Ovary (tissue), 10 donors: ENCODE measurements at places on chromosomes 6 and 20. TPM values are rescaled to one million over a fixed set of nuclear protein-coding genes. Genes with fewer than 3 reads are reported as not detected.

Gene TMC2
- not detected for total RNA-seq

DNA sequence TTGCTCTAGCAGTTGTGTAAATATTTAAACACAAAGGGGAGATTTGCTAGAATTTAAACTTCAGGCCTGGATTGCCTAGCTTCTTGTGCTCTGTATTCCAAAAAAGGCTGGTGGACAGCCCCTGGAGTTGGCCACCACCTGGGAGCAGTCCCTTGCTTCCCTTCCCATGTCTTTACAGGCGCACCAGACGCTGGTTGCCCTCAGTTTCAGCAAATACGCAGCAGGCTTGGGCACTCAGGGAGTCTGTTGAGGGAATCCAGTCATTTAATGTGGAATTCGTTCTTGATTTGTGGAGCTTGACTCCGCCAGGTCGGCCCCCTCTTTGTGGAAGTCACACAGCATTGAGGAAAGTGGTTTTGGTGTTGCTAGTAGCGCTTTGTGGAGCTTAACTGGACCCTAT, 156.8 kb downstream of the DTNBP1 start:
- H3K36me3 ChIP-seq = no peaks in the 10 kb centered on the region
- H3K4me1 ChIP-seq = peaks cover 19% of the 10 kb centered on the region
- no peak overlapping the region for H3K4me3 ChIP-seq

GRCh38 chr20:3010985-3011723, 32.3 kb upstream of the GNRH2 start:
- no peaks in the 10 kb centered on the region for H3K27me3 ChIP-seq
- no peak overlapping the region for H3K4me3 ChIP-seq
- no peaks in the 10 kb centered on the region for H3K36me3 ChIP-seq
- DNase-seq = no peak
- no peak overlapping the region for H3K27ac ChIP-seq
- H3K4me1 ChIP-seq = no peaks in the 10 kb centered on the region

Gene CLVS2
- total RNA-seq = under 0.01 TPM

Gene BPIFA1
- not detected for total RNA-seq

DNA sequence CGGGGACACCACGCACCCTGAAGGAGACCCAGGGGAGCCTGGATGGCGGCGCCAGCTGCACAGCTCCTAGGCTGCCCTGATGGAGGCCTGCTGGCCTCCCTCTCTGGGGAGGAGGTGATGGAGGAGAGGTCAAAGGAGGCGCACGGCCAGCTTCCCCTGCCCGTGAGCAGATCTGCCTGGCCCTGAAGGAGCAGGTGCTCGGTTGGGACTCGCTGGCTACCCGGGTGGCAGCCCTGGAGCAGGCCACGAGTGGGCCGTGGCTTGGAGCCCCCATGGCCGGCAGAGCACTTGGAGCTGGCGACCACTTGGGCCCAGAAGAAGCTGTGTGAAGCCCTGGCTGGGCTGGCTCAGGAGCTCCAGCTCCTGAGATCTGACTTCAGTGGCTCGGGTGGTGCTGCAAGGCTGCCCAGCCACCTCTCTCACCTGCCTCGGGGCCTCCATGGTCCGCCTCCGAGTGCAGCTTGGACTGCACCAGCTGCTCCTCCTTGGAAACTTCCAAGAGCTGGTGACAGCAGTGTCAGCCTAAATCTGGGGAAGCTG, 7.5 kb upstream of the RAET1E start:
- H3K27ac ChIP-seq = no peak overlapping the region
- no peak overlapping the region for H3K4me3 ChIP-seq
- no peak for DNase-seq
- no peaks in the 10 kb centered on the region for H3K27me3 ChIP-seq
- H3K36me3 ChIP-seq = no peaks in the 10 kb centered on the region

GRCh38 chr20:1415667-1416468, 23.0 kb upstream of the FKBP1A start:
- no peak overlapping the region for H3K27ac ChIP-seq
- no peaks in the 10 kb centered on the region for H3K27me3 ChIP-seq
- H3K4me1 ChIP-seq = no peaks in the 10 kb centered on the region
- no peak for DNase-seq
- no peak overlapping the region for H3K4me3 ChIP-seq
- H3K36me3 ChIP-seq = no peaks in the 10 kb centered on the region

- no peak for DNase-seq
- H3K27ac ChIP-seq = no peak overlapping the region
- no peaks in the 10 kb centered on the region for H3K27me3 ChIP-seq
- no peak overlapping the region for H3K4me3 ChIP-seq
- no peaks in the 10 kb centered on the region for H3K36me3 ChIP-seq
- H3K4me1 ChIP-seq = peaks cover 3% of the 10 kb centered on the region
Observed at GRCh38 chr6:134472661-134473060, 154.7 kb upstream of the SGK1 start.

GRCh38 chr6:44091981-44092884, 35.0 kb downstream of the MRPL14 start:
- H3K27me3 ChIP-seq = no peaks in the 10 kb centered on the region
- H3K4me3 ChIP-seq = no peak overlapping the region
- H3K36me3 ChIP-seq = no peaks in the 10 kb centered on the region
- no peaks in the 10 kb centered on the region for H3K4me1 ChIP-seq
- no peak for DNase-seq

DNA sequence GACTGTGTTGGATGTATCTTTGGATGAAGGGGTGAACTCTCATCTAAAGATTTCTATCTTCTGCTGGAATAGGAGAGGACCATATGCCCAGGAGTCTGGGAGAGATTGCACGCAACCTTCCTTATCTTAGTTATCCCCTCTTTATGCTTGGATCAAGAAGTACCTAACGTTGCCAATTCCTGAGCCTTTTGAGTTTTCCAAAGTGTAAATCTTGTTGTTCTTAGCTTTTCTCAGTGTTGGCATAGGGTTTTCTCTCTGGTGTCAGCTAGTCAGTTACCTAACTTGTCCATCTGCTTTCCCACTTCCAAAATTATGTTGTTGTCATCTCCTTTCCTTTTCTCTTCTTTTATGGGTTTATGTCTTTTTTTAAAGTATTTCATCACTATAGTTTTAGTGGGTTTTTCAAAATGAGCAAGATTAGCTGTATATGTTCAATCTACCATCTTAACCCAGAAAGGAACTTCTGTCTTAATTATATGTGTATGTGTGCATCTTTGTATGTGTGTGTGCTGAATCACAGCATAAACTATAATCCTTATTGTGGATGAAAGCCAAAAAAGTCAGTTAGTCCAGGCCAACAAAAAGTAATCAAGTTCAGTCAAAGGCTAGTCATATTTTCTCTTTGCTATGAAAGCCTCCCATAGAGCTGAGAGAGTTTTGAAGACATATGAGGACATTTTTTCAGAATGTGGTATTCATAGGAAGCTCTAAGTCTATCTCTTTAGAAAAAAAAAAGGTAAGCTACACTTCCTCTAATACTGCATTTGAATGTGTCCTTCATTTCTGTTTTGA, 72.1 kb downstream of the KHDC1L start:
- H3K4me1 ChIP-seq = no peaks in the 10 kb centered on the region
- no peaks in the 10 kb centered on the region for H3K36me3 ChIP-seq
- H3K27ac ChIP-seq = no peak overlapping the region
- H3K27me3 ChIP-seq = no peaks in the 10 kb centered on the region

- no peaks in the 10 kb centered on the region for H3K36me3 ChIP-seq
- H3K4me3 ChIP-seq = no peak overlapping the region
- H3K27me3 ChIP-seq = no peaks in the 10 kb centered on the region
- no peaks in the 10 kb centered on the region for H3K4me1 ChIP-seq
Observed at GRCh38 chr6:125910527-125910926, 46.0 kb upstream of the HINT3 start.

DNA sequence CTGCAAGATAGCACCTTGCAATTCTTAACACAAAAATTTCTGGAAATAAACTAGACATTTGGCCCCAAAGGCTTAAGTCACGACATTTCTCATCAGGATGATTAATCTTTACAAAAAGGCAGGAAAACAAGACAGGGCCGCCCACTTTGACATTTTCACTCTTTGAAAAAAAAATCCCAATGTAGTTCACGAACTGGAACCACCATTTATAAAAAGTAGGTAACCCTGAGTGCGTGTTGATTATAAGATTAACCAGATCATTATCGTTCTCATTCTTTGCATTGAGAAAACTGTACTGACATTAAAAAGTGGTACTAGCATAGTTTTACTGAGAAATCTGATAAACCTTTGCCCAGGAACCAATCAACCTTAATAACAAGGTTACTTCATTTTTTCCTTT, 108.8 kb downstream of the HUS1B start:
- H3K27me3 ChIP-seq = no peaks in the 10 kb centered on the region
- no peaks in the 10 kb centered on the region for H3K36me3 ChIP-seq
- DNase-seq = no peak

GRCh38 chr6:79446006-79446405, 91.2 kb downstream of the LCA5 start:
- no peaks in the 10 kb centered on the region for H3K4me1 ChIP-seq
- H3K27me3 ChIP-seq = no peaks in the 10 kb centered on the region
- no peak overlapping the region for H3K4me3 ChIP-seq
- H3K27ac ChIP-seq = no peak overlapping the region

GRCh38 chr20:49275636-49276035, 2.2 kb downstream of the ZNFX1 start:
- H3K4me1 ChIP-seq = peaks cover 10% of the 10 kb centered on the region
- DNase-seq = no peak
- no peaks in the 10 kb centered on the region for H3K36me3 ChIP-seq
- H3K27ac ChIP-seq = no peak overlapping the region
- no peaks in the 10 kb centered on the region for H3K27me3 ChIP-seq
- H3K4me3 ChIP-seq = no peak overlapping the region

DNA sequence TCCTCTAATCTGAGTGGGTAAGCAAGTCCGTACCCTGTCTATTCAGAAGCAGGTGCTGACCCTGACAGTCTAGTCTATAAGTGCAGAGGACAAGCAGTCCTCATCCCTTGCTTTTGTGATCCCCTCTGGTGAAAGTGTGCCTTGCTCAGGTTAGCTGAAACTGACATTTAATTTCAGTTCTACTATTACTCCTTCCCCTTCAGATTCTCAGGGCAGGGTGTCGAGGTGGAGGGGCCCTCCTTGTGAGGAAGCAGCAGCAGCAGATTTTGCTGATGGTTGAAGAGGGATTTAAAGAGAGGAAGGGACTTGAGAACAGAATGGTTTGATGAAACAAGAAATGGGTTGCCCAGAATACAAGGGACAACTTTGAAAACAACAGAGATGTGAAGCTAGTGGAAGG, 309.3 kb downstream of the CLIC5 start:
- no peak overlapping the region for H3K4me3 ChIP-seq
- H3K4me1 ChIP-seq = no peaks in the 10 kb centered on the region
- no peaks in the 10 kb centered on the region for H3K27me3 ChIP-seq
- no peak overlapping the region for H3K27ac ChIP-seq
- H3K36me3 ChIP-seq = no peaks in the 10 kb centered on the region
- no peak for DNase-seq

Gene SYNDIG1
- total RNA-seq = 6.8 TPM

Gene SYCP2
- total RNA-seq = 0.72 TPM
